ENCODE measurements at places on chromosomes 11 and 22.

GRCh38 chr11:91859666-91860065 is 365.0 kb upstream of the FAT3 start:
- DNase-seq, result no peak

- no peak for DNase-seq
Observed at GRCh38 chr11:28899706-28900105, 791.5 kb downstream of the METTL15 start.

DNA sequence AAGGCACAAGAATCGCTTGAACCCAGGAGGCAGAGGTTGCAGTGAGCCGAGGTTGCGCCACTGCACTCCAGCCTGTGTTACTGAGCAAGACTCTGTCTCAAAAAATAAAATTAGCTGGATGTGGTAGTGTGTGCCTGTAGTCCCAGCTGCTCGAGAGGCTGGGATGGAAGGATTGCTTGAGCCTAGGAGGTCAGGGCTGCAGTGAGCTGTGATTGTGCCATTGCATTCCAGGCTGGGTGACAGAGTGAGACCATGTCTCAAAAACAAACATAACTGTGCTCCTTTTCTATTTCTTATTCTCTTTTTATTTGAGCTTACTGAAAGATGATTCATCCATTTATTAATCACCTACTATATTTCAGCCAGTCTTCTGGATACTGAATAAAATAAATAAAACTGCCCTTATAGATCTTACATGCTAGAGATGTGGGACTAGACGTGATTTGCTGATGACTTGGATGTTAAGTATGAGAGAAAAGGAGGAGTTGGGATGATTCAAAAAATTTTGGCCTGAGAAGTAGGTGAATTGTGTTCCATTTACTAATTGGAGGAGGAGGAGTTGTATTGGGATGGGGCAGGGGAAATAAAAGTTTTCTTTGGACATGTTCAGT is 18.0 kb downstream of the PAAF1 start:
- peak; percentile 55 for DNase-seq

- DNase-seq, result no peak
Observed at GRCh38 chr22:31259798-31260473, 32.4 kb downstream of the PIK3IP1 start.

GRCh38 chr11:18145837-18146236 is 13.5 kb downstream of the MRGPRX3 start:
- DNase-seq, result no peak

DNA sequence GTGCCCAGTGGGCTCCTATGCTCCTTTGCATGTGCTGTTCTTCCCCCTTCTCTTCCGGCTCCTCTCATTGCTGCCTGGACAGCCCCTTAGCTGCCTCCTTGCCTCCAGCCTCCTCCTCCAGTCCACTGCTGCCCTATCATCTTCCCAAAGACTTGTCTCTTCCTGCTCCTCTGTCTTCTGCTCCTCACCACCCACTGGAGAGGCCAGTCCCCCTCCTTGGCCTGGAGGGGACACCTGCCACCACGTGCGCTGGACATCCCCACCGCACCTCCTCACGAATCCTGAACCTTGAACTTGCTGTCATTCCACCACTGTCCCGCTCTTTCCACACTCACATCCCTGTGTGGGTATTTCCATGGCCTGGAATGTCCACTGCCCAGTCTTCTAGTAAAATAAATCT is 49.8 kb downstream of the MICAL2 start:
- no peak for DNase-seq

GRCh38 chr11:93340223-93340622 is 9.7 kb downstream of the DEUP1 start:
- DNase-seq, result no peak

DNA sequence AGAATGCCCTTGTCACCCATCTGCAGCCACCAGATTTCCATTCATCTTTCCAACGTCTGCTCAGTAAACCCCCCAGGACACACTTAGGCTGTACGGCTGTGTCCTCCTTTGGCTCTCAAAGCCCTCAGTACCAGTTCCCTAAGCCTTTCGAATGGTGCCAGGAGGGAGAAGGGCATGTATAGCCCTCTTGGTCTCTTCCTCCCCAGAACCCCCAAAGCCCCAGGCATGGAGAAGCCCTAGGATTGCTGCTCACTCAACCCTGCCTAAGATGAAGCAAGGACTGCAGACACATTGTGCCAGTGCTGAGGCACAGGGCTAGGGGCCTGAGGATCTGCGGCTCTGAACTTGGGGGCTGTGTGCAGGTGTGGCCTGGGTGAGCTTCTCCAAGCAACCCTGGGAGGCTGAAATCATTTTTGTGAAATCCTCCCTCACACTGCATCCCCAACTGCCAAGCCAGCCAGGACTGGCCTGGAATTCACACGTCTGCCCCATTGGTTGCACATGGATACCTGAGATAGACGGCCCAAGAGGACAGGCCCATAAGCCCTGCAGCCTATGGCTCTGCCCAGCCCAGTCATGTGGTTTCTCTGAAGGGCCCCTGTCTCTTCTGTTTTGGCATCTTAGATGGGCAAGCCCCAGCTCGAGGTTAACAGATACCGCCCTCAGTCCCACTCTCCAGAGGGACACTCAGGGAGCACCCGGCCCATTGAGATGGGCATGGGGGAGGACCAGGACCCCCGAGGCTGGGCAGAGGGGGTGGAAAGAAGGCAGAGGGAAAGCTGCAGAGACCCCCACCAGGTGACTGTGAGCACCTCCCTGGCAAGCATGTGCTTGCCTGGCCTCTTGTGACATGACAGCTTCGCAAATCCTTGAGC is 34.0 kb downstream of the KCNQ1OT1 start:
- DNase-seq, result no peak

DNA sequence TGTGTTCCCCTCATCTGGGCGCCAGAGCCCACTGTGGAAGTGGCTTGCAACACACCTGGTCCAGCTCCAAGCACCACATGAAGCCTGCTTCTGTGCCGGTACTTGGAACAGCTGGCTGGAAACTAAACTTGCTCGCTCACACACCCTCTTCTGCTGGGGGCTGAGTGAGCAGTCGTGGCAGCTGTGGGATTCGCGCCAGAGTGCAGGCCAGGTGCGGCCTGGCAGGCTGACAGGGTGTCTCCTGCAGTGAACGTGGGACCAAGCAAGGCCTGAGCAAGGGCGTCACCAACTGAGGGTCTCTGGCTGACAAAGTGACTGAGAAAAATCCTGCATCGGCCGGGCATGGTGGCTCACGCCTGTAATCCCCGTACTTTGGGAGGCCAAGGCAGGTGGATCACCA is 15.2 kb downstream of the SMC1B start:
- DNase-seq, result no peak
